ENCODE measurements at places on chromosomes 11 and 22.

DNA sequence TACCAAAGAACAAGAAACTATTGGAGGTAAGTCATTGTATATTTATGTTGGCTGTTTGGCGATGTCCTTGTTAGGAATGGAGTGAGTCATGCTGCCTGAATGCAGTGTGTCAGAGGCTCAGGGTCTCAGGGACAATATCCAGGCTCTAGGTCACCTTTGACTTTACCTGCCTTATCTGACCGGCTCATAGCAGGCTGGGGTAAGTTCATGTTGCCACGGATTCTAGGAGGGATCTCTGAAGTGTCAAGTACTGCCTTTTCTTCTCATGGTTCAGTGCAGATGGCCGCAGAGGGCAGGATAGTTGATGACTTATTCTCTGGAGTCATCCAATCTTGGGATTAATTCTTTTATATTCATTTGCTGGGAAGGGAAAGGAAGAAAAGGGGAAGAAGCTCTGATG, 53.2 kb downstream of the SPON1 start:
- no peak for DNase-seq

DNA sequence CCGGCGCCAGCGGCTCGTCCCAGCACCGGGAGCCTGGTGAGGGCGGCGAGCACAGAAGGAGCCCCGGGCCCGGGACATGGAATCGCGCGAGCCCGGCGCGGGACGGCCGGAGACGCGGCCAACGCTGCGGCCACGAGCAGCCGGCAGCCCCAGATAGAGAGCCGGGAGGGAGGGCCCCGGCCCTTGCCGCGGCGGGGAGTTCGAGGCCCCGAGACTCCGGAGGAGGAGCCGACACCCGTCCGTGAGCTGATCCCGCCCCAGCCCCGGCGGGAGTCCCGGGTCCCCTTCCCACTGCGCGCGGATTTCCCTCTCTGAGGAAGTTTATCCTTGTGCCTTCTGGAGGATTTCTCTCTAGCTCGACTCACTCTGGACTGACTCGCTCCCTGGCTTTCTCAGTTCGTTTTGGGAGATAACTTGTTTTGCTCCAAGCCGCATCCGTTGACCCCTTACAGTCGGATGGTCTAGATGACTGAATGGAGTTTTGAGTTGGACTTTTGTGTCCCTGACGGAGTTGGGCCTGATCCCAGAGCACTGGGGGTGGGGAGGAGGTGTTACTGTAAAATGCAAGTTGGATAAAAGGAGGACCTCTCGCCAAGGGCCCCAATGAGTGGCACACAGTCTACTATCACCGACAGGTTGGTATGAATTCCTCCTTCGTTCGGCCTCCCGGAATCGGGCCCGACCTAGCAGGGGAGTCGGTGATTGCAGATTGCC, 585 bp downstream of the ARHGEF12 start:
- DNase-seq = peak; percentile 40

DNA sequence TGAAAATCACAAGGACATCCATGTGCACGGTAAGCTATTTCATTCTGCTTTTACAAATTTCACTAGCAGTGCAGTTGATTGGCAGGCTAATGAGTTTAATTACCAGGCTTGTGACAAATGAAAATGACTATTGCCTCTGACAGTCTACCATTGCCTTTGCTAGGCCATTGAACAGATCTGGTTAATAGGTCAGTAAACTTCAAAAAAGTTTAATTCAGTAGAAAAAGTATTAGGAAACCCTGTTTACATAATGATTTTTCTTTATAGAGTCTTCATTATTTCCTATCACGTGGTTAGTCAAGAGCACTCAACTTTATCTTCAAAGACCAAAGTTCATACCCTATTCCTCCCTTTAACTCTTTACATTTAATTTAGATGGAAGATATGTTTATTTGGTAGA, 77.0 kb downstream of the PRMT3 start:
- DNase-seq = no peak

DNA sequence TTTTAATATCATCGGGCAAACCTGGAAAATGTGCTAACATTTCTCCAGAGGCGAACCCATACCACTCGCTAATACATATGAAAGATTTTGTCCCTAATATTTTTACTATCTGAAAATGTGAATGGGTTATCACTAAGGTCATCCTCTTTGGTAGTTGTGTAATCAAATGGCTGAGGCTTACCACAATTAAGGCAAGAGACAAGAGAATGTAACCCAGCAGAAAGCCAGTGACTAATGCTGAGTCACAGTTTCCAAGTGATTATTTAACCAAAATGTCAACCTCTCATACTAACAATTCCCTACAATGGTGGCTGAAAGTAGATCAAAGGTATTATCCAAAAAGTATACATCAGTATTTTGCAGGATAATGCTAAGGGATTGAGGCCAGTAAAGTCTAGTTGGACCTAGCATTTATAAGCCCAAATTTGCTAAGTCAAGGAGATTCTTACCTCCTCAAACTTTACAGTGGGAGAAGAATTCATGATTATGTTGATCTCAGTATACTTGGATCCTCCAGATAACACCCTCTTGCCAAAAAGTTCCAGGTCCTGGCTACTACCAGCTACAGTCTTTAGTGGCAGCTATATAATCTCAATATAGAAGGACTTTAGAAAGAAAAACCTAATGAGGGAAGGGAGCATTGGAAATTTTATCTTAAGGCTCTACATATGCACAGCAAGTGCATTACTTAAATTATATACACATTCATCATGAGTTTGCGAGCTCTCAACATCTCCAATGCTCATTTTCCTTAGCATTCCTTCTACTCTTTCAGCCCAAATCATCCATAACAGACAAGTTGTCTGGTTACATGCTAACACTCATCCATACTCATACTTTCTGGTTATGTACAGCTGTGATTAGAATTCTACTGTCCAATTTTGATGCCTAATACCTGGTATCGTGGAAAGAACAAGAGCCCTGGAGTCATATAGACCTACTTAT, 25.4 kb downstream of the SIK3 start:
- DNase-seq = no peak

DNA sequence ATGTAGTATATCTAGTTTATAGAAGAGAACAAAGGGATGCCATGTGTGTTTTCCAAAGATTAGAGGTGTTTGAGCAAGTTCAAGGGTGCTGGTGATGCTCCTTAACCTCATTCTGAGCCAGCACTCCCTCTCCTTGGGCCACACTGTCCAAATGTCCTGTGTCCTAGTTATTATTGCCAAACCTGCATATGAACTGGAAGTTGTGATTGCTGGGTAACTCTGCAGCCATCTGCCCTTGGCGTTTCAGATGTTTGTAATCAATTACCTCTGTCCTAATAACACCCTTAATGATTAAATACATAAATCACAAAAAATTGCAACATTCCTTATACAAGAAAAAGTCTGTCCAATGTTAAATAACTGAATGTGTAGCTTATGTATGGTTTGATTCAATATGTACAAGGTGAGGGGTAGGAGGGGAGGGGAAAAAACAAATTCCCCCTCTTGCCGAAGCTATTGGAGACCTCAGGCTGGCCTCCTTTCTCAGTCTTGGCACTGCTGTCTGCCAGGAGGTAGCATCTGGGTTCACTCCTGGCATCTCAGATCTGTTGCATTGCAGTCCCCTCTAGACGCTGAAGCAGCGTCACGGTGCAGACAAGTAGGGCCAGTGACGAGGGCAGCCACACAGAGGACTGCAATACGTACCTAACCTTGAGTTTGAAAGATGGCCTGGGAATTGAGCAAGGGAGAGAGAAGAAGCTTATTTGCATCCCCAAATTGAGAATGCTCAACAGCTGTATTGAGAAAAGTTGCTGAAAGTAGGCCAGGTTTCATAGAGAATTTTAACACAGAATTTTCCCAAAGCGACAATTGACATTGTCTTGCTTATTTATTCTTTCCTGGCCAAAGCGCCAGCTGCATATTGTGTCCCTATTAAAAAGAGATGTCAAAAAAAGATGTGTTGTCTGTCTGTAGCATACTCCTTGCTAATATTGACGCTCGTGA, 89.6 kb upstream of the ARHGAP32 start:
- DNase-seq = no peak

DNA sequence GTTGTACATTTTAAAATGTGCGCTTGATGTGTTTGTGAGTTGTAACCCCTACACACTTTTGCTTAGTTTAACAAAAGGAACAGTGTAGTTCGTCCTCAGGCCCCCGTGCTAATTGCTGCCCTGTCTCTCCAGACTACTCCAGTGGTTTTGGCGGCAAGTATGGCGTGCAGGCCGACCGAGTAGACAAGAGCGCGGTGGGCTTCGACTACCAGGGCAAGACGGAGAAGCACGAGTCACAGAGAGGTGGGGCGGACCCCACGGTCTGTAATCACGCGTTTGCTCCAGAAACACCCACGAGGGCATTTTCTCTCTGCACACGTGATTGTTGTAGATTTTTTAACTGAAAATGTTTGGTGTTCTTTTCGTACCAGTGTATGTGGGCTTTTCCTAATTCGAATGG, 18.6 kb downstream of the CTTN start:
- DNase-seq = no peak

GRCh38 chr11:36026315-36026968, 82.6 kb downstream of the LDLRAD3 start:
- no peak for DNase-seq

GRCh38 chr11:1822648-1823375, 12.0 kb upstream of the SYT8 start:
- no peak for DNase-seq

- no peak for DNase-seq
Measured at GRCh38 chr11:10197091-10197490, 96.9 kb downstream of the SBF2 start.

- DNase-seq = no peak
Measured at GRCh38 chr22:33625959-33626358, 294.3 kb downstream of the LARGE1 start.

Measured in nephron progenitor cell (in vitro differentiated cells).